HT-29 (cell line): ENCODE measurements at places on chromosomes 11 and 22. TPM values are rescaled to one million over a fixed set of nuclear protein-coding genes. Genes with fewer than 3 reads are reported as not detected.

TREH gene
- total RNA-seq, result 0.05 TPM in 1 of 2 replicates, not detected in the other

GRCh38 chr11:104650234-104650633 is 248.0 kb downstream of the CASP12 start:
- DNase-seq, result no peak

EHF gene
- total RNA-seq, result 258 and 320 TPM in 2 replicates

GRCh38 chr22:36510384-36510783 is 3.5 kb upstream of the FOXRED2 start:
- DNase-seq, result no peak

DNA sequence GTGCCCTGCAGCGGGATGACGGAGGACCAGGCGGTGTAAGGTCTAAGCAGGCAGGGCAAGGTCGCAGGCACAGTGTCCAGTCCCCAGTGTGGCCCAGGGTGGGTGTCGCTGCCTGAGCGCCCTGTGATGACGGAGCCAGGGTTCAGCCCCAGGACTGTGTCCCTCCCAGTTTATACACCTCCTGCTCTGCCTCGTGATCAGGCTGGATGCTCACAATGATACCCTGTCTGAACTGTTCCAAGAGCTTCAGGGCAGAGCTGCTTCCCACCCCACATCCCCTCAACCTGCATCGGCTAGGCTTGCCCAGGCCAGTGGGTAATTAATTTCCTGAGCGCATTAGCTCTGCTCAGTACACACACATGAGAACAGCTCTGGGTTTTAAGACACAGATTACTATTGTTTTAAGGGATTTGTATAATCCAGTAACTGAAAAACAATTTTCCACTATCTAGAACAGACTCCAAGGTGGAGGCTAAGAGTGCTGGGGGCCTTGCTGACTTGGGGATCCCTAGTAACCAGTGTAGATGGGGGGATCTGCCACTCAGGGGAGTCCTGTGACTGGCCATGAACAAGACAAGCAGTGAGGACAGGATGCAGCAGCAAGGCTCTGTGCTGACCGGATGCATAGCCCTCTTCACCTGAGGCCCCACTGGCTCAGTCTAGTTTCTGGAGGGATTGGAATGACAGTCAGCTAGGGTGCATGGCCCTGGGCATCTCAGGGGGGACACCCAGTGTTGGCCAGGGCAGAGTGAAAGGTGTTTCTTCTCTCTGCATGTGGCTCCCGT is 34.1 kb downstream of the GNAZ start:
- no peak for DNase-seq

DNA sequence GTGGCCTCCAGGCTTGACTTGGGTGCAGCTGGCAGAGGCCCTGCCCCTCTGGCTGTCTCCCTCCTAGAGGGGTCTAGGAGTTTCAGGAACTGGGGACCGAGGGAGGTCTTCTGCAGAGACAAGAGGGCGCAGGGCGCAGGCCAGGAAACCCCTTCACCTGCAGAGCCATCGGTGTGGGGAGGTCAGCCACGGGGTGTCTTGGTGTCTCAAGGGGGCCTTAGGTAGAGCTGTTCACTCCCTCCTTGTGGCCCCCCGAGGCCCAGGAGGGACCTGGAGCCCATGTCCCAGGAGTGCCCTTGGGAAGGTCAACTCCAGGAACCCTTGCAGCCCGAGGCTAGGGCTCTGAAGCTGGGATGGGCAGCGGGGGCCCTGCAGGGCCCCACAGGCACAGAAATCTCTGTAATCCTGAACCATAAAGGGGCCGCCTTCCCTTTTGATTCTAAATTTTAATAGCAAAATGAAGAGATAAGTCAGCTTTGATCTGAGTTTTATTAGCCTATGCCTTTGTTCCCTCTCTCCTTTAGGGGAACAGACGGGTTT is 31.4 kb upstream of the TH start:
- DNase-seq, result no peak

- no peak for DNase-seq
These were observed 26.2 kb downstream of the TSPAN32 start for GRCh38 chr11:2328021-2328420.

DNA sequence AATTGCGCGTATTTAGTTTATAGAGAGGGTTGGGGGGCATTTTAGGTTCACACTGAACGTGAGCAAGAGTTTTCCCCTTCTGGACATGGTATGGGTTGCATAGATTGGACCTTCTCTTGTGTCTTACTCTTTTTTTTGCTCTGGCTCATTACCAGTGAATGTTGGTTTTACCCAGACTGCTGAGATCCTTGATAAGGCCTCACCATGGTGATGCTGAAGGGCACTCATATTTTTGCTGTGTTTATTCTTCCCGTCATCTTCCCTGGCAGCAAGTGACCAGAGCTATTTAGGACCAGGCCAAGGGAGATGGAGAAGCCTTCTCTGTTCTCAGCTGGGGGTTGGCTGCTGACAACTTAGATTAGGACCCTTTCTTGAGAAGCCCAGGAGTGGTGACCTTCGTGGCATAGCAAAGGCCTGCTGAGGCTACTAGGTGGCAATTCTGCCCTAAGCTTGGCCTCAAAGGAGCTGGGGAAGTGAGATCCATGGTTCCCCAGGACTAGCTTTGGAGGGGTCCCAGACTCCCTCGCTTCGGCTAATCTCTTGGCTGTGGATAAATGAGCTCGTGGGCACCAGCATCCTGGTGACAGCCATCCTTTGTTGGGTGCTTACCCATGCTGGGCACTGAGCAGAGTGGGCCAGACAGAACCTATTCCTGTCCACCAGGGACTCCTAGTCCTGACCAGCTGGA is 47.3 kb downstream of the GRIK4 start:
- DNase-seq, result no peak
